ENCODE measurements at places on chromosomes 7 and 10. TPM values are rescaled to one million over a fixed set of nuclear protein-coding genes. Genes with fewer than 3 reads are reported as not detected.
A peak's percentile ranks its signal among the peaks of the same experiment; 100 is the strongest.

GRCh38 chr7:136399385-136399784 is 422.2 kb upstream of the MTPN start:
- no peak overlapping the region for H3K27ac ChIP-seq
- DNase-seq, result no peak
- H3K27me3 ChIP-seq, result no peaks in the 10 kb centered on the region
- H3K36me3 ChIP-seq, result no peaks in the 10 kb centered on the region
- H3K4me1 ChIP-seq, result no peaks in the 10 kb centered on the region

GRCh38 chr10:109451879-109452278 is 471.4 kb downstream of the XPNPEP1 start:
- H3K4me3 ChIP-seq, result no peak overlapping the region
- no peak for DNase-seq
- no peaks in the 10 kb centered on the region for H3K36me3 ChIP-seq
- H3K27me3 ChIP-seq, result no peaks in the 10 kb centered on the region
- H3K27ac ChIP-seq, result no peak overlapping the region

DNA sequence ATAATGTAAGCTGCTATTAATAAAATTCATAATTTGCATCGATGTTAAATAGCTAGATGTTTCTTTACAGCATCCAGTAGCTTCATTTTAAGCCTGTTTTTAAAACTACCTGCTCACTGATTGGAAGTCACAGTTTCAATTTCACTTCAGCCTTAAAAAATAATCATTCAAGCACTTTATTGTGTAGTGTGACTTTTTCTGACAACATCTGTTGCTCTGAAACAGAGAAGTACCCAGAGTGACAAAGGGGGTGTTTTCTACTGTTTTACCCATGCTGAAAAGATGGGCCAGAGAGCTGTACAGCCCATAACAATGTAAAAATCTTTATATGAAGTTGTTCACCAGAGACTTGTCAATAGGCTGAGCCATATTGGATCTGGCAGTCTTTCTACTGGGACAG is 437.2 kb downstream of the MDFIC start:
- no peak overlapping the region for H3K27ac ChIP-seq
- no peaks in the 10 kb centered on the region for H3K27me3 ChIP-seq
- DNase-seq, result no peak
- no peak overlapping the region for H3K4me3 ChIP-seq
- no peaks in the 10 kb centered on the region for H3K36me3 ChIP-seq

- peak; percentile 40 for DNase-seq
- H3K27ac ChIP-seq, result no peak overlapping the region
- no peaks in the 10 kb centered on the region for H3K27me3 ChIP-seq
- H3K4me3 ChIP-seq, result no peak overlapping the region
- H3K36me3 ChIP-seq, result no peaks in the 10 kb centered on the region
Observed at GRCh38 chr10:132848291-132848701, 62.3 kb upstream of the NKX6-2 start.

GRCh38 chr7:117405519-117405918 is 21.8 kb downstream of the ASZ1 start:
- H3K4me3 ChIP-seq, result no peak overlapping the region
- H3K4me1 ChIP-seq, result no peaks in the 10 kb centered on the region
- H3K27me3 ChIP-seq, result no peaks in the 10 kb centered on the region
- H3K36me3 ChIP-seq, result no peaks in the 10 kb centered on the region
- DNase-seq, result no peak

DNA sequence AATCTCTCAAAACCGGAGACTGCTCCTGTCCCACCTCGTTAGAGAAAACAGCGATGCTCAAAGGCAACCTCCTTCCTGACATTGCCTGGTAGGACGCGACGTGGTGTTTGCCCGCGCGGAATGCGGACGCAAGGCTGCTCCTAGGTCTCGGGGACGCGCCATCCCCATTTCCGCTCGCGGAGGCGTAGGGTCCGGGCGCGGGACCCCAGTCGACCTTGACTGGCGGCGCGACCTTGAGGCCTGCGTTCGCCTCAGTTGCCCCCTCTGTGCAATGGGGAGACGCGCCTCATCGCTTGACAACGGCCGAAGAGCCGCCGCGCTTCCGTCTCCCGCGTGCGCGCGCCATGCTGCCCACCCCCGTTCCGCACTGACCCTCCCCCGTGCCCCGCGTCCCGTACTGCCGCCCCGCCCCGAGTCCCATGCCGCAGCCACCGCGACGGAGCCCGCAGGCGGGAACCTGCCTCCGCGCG is 412 bp upstream of the PPIA start:
- H3K36me3 ChIP-seq, result no peaks in the 10 kb centered on the region
- DNase-seq, result peak; percentile 62
- H3K27me3 ChIP-seq, result no peaks in the 10 kb centered on the region
- H3K4me3 ChIP-seq, result peak overlapping the region; percentile 88

DNA sequence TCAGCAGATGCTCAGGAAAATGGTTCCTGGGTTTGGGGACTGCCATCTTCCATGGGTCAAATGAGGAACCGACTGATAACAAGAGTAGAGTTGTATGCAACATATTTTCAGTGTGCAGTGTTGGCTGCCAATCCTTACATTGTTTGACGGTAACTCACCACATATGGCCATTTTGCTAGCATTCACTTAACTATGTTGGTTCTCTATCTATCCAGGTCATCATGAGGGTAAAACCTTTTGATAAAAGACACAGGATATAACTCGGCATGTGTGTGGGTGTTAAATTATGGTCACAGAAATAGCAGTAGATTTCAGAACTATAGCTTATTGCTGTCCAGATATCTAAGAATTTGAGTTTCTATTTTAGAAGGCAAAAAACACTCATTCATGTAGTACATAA is 140.7 kb upstream of the AOAH start:
- H3K27ac ChIP-seq, result no peak overlapping the region
- no peaks in the 10 kb centered on the region for H3K4me1 ChIP-seq
- H3K36me3 ChIP-seq, result no peaks in the 10 kb centered on the region

DNA sequence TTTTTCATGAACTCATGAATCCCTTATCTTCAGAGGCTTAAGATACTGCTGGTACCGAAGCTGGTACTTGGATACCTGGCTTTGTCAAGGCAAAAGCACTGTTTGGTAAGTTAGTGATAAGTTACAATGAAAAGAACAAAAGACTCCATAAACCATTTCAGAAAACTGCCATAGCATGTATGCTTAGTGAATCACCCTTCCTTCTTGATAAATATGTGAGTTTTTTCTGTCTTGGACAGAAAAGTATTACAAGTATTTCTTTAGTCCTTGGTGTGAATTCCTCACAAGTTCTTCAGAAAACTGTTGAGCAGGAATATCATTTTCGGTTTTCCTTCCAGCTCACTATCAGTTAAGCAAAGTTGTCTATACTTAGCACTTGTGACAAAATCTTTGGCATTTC is 25.6 kb downstream of the PUS7 start:
- H3K27me3 ChIP-seq, result no peaks in the 10 kb centered on the region
- H3K4me3 ChIP-seq, result no peak overlapping the region
- DNase-seq, result no peak
- no peaks in the 10 kb centered on the region for H3K36me3 ChIP-seq
- H3K27ac ChIP-seq, result no peak overlapping the region

- no peaks in the 10 kb centered on the region for H3K27me3 ChIP-seq
- H3K36me3 ChIP-seq, result no peaks in the 10 kb centered on the region
- H3K27ac ChIP-seq, result peak overlapping the region; percentile 65
- peak; percentile 46 for DNase-seq
- H3K4me3 ChIP-seq, result no peak overlapping the region
- peaks cover 9% of the 10 kb centered on the region for H3K4me1 ChIP-seq
Observed at GRCh38 chr7:16668049-16668858, 22.3 kb downstream of the BZW2 start.

GRCh38 chr7:111744501-111745155 is 182.3 kb upstream of the IMMP2L start:
- H3K27me3 ChIP-seq, result no peaks in the 10 kb centered on the region
- no peaks in the 10 kb centered on the region for H3K4me1 ChIP-seq
- H3K36me3 ChIP-seq, result no peaks in the 10 kb centered on the region
- no peak overlapping the region for H3K4me3 ChIP-seq
- DNase-seq, result no peak

DNA sequence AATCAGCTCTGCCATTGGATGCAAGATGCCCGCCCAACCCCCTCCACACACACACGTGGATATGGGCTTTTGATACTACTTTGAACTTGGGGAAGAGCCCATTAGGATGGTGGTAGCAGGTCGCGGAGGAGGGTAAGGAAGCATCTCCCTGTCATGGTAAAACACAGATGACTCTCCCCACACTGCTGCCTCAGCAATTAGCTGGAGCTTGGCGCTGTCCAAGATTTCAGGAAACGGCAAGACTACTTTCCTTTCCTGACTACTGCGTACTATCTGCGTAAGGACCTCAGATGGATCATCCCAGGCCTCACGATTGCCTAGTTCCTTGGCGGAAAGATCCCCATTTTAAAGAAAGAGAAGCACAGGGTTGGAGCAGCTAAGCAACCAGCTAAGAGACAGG is 134.3 kb downstream of the C10orf90 start:
- H3K4me3 ChIP-seq, result no peak overlapping the region
- no peaks in the 10 kb centered on the region for H3K27me3 ChIP-seq
- peak; percentile 19 for DNase-seq
- no peaks in the 10 kb centered on the region for H3K36me3 ChIP-seq
- no peaks in the 10 kb centered on the region for H3K4me1 ChIP-seq

- no peak overlapping the region for H3K27ac ChIP-seq
- DNase-seq, result no peak
Observed at GRCh38 chr10:2431961-2432360, 635.4 kb upstream of the PFKP start.

- H3K36me3 ChIP-seq, result no peaks in the 10 kb centered on the region
- DNase-seq, result no peak
- no peak overlapping the region for H3K4me3 ChIP-seq
- no peaks in the 10 kb centered on the region for H3K27me3 ChIP-seq
Observed at GRCh38 chr10:4609251-4609650, 216.8 kb upstream of the AKR1E2 start.

Gene CHCHD1
- total RNA-seq, result 31.3 TPM

Gene FBXO24
- 37.5 TPM for total RNA-seq

Gene MSMB
- 1.4 TPM for total RNA-seq

Gene OPTN
- total RNA-seq, result 109 TPM
